PC-9 (cell line): ENCODE measurements at places on chromosomes 1 and 21. TPM values are rescaled to one million over a fixed set of nuclear protein-coding genes. Genes with fewer than 3 reads are reported as not detected.

DNA sequence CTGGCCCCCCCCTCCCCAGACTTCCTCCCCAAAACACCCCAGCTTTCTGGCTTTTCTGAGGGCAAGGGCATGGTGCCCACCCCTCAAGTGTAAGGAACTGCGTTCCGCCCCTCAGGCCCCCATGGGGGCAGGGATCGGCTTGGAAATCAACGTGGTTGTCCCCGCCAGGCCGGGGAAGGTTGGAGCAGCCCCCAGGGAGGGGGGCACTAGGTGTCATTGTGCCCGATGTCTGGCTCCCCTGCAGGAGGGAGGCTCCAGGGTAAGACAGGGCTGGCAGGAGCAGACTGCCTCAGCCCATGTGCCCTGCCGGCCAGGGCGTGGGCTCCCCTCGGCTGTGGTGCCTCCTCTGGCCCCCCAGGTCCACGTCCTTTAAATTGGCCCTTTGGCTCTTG is 7.4 kb upstream of the TFAP2E start:
- DNase-seq = no peak
- H3K27ac ChIP-seq = no peak overlapping the region
- H3K27me3 ChIP-seq = no peaks in the 10 kb centered on the region
- no peaks in the 10 kb centered on the region for H3K4me1 ChIP-seq
- H3K4me3 ChIP-seq = no peak overlapping the region
- no peaks in the 10 kb centered on the region for H3K36me3 ChIP-seq

DNA sequence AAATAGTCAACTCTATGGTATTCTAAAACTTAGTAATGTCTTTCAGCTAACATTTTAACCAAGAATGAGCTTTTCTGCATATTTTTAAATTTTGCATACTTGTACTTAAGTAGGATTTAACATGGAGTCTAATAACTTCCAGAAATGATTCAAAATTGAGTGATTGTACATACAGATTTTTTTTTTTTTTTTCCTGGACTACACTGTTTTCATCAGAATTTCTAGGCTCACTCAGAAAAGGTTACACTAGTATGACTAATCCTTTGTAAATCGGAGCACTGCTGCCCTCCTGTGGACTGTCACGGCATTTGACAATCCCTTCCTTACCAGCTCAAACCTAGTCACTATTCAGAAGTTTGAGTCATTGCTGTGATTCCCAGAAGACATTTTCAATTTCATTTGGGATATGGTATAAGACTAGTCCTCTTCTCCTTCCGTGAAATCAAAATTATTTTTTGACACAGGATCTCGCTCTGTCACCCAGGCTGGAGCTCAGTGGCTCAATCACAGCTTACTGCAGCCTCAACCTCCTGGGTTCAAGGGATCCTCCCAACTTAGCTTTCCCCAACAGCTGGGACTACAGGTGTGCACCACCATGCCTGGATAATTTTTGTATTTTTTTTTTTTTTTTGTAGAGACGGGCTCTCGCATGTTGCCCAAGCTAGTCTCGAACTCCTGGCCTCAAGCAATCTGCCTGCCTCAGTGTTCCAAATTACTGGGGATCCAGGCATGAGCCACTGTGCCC is 45.5 kb downstream of the CD46 start:
- no peaks in the 10 kb centered on the region for H3K27me3 ChIP-seq
- H3K4me1 ChIP-seq = no peaks in the 10 kb centered on the region
- H3K27ac ChIP-seq = peak overlapping the region; percentile 32; the same call in 1 of the 2 replicates
- peak; percentile 79 for DNase-seq
- H3K36me3 ChIP-seq = peaks cover 16% of the 10 kb centered on the region; the same call in 1 of the 2 replicates
- H3K4me3 ChIP-seq = no peak overlapping the region

DNA sequence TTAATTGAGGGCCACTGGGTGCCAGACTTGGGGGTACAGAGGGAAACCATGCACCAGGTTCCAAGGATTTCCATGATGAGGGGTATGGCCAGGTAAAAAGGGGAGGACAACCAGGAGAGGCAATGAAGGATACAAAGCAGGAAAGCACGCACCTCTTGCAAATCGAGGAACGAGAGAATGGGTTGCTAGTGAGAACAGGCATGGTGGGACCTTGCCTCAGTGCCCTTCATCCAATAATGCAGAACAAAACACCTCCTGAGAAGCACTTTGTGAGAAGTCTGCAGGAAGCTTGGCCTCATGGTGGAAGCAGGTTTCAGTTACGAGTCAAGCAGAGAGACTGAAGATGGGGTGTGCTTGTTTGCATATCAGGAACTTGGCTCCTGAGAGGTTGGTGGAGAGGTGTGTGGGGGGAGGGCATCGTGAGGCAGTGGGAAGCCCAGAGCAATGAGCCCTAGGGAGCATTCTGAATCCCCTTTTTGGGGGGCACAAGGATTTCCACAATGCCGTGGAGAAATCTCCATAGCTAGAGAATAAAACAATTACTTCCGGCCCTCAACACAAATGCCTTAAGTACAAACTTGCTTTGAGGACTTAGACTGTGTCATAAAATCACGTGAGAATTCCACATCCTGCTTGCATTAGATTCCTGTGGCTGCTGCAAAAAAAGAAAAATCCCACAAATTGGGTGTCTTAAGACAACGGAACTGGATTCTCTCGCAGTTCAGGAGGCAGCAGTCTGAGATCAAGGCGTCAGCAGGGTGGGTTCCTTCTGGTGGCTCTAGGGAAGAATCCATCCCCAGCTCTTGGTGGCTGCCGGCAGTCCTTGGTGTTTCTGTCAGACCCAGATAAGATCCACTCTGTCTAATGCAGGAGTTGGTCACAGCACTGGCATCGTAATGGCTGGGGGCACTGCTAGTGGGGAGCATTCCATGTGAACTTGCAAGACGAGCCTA is 54.9 kb upstream of the BACE2 start:
- H3K4me1 ChIP-seq = no peaks in the 10 kb centered on the region
- DNase-seq = peak; percentile 36
- H3K36me3 ChIP-seq = no peaks in the 10 kb centered on the region

GRCh38 chr1:181806746-181807145 is 254.8 kb downstream of the ZNF648 start:
- H3K4me3 ChIP-seq = no peak overlapping the region
- DNase-seq = no peak
- H3K4me1 ChIP-seq = no peaks in the 10 kb centered on the region

DNA sequence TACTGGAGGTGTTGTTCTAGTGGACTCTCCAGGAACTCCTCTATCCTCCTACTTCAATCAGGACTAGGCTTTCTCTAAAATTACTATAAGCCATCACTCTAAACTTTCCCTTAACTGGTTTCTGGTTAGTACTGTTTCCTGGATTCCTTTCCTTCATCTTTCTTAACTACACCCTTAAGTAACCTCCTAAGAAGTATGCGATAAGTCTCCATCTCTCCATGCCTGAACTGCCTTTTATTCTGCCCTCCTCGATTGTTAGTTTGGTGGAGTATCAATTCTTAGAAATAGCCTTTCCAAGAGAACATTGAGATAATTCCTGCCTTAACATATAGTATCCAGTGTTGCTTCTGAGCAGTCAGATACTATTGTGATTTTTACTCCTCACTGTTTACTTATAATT is 162.9 kb upstream of the PDE4B start:
- no peaks in the 10 kb centered on the region for H3K27me3 ChIP-seq
- no peaks in the 10 kb centered on the region for H3K4me1 ChIP-seq
- no peak for DNase-seq

- no peak for DNase-seq
- no peaks in the 10 kb centered on the region for H3K27me3 ChIP-seq
- 0 out of 2 replicates have a peak, but pooled peaks cover 3% of the 10 kb centered on the region for H3K4me1 ChIP-seq
- H3K4me3 ChIP-seq = no peak within 1 kb of the TSS
Measured at GRCh38 chr21:26845066-26845758, at the start of gene ADAMTS1. TSS of gene ADAMTS1 (minus strand) at chr21:26845409. CDS start at chr21:26844954, 455 bp downstream.

DNA sequence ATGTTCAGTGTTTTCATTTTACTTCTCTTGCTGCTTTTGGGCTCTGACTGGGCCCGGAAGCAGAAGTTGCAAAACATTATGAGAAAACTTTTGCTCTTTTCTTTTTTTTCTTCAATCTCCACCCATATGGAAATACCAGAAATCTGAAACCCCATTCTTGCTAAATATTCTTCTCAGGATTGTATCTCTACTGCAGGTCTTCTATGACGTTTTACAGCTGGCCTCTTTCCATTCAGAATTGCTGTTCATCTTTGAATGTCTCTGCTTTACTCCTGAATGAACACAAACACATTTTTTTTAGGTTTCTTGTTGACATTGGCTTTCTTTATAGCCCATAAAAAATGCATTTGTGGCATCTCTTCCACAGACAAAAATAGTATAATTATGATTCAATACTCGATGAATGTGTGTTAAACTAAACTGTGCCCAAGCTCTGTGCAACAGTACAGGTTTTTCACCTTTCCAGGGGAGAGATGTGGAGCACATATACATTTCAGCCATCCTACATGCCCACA is 18.8 kb downstream of the PTPRC start:
- H3K4me3 ChIP-seq = no peak overlapping the region
- peak overlapping the region; percentile 70 for H3K27ac ChIP-seq
- H3K36me3 ChIP-seq = no peaks in the 10 kb centered on the region
- peaks cover 28% of the 10 kb centered on the region for H3K4me1 ChIP-seq
- H3K27me3 ChIP-seq = no peaks in the 10 kb centered on the region

The SAMD11 gene
- total RNA-seq = 0.59 and 2.2 TPM in 2 replicates

The LHX8 gene
- total RNA-seq = not detected in 2 replicates

DNA sequence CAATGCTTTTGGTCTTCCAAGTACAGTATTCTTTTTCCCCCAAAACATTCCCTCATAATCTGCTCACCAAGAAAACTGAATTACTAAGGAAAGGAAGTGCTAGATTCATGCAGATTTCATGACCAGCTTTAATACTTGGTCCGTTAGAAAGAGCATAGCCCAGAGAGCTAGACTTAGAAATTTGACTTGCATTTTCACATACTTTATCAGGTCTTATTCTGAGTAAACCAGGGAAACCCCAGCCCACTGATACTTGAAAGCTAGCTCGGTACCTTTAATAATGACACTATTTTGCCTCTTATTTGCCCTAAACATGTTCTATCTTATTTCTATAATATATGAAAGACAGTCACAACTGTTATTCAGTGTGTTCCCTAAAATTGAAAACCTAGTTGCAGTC is 204.5 kb downstream of the TTLL7 start:
- no peaks in the 10 kb centered on the region for H3K36me3 ChIP-seq
- no peak for DNase-seq
- H3K27me3 ChIP-seq = no peaks in the 10 kb centered on the region
- H3K4me1 ChIP-seq = no peaks in the 10 kb centered on the region
- H3K27ac ChIP-seq = no peak overlapping the region

DNA sequence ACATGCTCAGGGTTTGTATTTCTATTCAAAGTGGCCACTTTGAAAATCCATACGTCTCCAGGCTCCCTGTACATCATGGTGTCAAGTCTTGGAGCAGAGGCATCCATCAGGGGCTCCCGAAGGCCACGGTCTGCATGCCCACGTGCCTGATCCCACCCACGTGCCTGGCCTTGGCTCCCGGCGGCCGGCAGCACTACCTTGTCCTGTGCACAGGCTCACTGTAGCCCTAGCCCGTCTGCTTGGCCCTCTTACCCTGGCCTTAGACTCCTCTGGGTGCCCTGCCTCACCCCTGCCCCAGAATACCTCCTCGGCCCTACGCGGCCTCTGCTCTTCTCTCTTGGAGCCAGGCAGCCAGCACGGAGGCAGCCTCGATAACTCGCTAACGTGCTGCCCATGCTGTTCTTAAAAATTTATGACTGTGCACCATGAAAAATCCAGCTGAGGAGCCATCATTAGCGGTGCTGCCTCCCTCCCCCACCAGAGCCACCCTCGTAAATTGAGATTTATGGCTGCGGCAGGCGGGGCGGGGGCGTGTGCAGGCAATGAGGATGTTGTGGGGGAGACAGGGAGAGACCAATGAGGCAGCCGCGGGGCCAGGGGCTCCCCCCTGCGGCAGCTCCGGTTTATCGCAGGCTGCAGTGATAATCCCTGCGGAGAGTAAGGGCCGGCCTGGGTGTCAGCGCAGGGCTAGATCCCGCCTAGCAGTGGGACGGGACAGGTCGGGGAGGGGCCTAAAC is 24.6 kb downstream of the DMAP1 start:
- H3K4me3 ChIP-seq = no peak overlapping the region
- H3K4me1 ChIP-seq = no peaks in the 10 kb centered on the region
- H3K27ac ChIP-seq = no peak overlapping the region
- no peaks in the 10 kb centered on the region for H3K36me3 ChIP-seq
- H3K27me3 ChIP-seq = no peaks in the 10 kb centered on the region

The RNF186 gene
- total RNA-seq = not detected in 2 replicates

DNA sequence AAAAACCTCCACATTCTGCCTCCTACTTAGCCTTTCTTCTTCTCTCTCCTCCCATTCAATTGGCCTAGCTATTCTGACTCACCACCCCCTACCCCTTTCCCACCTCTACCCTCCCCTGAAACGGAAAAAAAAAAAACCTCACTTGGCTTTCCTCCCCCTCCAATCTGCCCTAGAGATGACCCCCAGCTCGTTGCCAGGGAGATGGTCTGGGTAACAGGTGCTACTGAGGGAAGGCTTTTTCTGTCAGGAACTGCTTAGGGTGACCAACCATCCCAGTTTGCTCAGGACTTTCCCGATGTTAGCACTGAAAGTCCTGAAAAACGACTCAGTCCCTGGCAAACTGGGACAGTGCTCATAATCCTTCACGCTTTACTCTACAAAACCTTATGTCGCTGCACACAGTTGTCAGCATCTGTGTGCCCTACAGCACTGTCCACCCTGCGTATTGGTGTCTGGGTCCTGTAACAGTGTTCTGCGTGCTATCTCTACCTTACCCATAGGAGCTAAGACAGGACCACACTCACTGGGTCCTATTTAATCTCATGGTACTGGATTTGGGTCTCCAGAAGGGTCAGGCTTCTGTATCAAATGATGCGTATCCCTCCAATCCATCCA is 7.7 kb upstream of the CADM3 start:
- DNase-seq = no peak
- H3K36me3 ChIP-seq = no peaks in the 10 kb centered on the region
- no peaks in the 10 kb centered on the region for H3K4me1 ChIP-seq
- no peak overlapping the region for H3K4me3 ChIP-seq

The ALG6 gene
- 11.2 and 14.7 TPM in 2 replicates for total RNA-seq

DNA sequence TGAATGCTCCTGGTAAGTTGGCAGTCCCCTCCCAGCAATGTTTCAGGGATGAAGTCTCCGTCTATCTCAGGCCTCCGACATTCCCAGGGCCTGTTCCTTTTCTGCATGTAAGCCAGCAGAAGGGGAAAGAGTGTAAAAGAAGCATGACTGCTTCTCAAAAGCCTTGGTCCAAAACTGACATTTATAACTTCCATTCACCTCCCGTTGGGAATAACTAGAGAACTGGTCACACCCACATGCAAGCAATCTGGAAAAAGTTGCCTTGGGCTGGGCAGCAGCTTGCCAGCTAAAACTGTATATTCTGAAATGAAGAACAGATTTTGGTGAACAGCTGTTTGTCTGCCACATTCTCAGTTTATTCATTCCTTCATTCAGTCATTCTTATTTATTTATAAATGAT is 24.2 kb upstream of the NPL start:
- no peak overlapping the region for H3K27ac ChIP-seq
- H3K4me1 ChIP-seq = no peaks in the 10 kb centered on the region

The HES3 gene
- not detected in 2 replicates for total RNA-seq
